ENCODE measurements at places on chromosomes 1 and 21.

DNA sequence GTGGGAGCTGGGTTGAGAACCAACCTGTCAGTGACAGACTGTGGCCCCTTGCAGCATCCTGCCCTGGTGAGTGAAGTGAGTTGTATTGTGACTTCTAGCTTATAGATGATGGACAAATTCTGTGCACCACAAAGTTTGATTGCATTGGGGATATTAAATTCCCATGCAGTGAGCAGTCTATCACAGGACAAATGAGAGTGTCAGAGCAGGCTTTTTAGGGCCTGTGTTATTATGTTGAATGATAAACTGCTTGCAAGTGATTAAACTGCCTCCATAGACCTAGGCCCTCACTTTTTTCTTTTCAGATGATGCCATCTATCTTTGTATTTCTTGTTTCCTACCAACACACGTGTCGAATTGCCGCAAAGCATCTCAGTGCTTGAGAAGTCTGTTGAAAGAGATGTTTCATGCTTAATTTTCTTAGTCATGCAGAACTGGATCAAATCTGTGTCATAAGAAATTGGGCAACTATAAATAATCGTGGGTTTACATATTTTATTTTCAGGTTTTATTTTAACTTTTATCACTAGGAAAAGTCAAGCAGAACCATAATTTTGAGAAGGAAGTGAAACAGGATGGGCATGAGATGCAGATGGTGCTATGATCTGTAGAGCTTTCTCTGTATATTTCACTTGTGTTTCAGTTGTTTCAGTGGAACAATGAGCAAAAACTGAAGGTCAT lies 199.2 kb downstream of the S1PR1 start:
- DNase-seq: no peak

DNA sequence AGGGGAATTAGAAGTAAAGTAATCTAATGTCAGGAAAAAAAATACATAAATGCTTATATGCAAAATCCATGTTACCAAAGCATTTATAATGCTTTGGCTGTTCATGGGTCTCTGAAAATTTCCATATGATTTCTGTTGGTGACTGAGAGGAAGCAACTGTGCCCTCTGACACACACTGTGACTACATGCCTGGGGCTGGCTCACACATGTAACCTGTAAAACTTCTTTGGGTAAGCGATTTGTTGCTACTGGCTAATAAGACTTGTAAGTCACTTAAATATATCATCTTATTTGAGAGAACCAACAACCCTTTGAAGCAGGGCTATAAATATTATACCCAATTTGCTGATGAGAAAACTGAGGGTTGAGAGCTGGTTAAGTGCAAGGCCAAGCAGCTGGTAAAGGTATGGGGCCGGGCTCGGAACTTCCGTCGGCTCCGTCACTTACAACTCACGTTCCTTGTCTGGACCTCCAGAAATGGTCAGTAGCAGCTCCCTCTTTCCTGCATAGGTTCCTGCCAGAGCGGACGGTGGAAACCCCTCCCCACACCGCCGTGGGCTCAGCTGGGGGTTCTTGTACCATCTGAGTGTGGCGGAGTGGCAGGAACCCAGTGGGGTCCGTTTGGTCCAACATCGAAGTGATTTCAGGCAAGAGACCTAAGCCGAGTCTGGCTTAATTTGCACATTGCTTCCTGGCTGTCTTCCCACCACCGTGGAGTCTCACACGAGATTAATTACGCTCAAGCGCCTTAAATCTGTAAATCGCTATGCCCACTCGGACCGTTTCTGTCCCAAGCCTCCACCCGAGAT lies 714 bp downstream of the DFFA start:
- DNase-seq: no peak

DNA sequence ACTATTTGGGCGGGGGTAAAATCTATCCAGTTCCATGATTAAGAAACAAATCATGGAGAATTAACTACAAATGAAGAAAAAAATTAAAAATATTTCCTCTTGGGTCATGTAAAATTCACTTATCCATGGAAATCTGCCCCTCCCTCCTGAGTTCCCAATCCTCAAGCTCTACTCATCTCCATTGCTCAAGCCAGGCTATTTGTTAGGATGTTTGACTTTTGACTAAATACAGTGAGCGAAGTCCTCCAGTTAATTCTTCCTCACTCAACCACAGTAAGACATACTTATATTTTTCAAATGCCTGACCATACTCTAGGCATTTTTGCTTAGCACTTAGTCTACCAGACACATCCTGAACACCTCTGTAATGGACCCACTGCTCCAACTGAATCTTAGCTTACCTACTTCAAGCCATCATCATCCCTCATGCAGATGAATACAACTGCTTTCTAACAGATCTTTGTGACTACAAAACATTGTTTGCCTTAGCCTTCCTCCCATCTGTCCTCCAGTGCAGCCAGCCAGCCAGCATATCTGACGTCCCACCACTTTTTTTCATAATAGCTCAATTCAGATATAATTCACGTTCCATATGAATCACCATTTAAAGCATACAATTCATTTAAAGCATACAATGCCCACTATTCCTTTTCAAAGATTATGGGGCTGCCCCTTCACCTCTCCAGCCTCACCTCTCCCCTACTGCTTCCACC lies 154.2 kb downstream of the RERE start:
- DNase-seq: no peak

DNA sequence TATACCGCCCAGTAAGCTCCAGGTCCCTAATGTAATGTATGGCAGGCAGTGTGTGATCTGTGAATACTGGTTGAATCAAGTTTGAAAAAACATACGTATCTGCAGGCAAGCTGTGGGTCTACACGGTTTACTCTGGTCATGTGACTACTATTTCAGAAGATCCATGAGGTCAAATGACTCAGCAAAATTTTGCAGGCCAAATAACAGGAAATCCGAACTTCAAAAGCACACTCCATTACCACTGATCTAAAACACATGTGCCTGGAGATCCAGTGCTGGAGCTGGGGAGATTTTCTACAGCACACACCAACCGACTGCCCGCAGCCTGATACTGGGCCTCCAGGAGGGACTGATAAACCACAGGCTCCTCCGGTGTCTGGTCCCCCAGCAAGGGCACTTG lies 64.5 kb upstream of the SLC44A3 start:
- no peak for DNase-seq

DNA sequence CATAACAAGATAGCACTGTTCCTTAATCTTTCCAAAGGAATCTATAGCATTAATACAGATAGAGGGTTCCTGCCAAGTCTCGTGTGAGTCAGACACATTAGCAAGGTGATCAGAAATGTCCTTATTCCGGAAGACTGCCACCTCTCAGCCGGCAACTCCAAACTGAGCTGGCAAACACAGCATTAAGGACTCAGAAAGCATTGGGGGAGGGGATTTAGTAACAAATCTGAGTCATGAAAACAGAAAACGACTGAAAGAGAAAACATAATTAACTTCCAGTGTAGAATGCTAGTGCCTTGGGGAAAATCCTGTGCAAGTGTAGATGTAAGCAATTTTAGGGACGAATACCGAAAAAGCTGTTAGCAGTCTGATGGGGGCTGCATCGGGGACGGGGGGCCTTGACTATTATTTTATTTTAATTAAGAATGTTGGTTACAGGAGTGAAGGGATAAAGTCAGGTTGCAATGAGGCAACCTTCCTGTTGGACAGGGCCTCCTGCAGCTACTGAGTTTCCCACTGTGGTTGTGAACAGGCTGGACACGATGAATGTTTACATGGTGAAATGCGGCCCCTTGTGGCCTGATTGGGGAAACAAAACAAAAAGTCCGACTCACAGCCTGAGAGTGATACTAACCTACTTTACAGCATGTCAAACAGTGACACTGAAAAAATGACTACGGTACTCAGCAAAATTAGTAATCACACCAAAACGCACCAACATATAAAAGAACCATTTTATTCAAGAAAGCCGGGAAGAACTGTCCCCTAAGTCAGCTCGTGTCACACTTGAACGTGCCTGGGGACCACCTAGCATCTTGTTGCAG lies 20.7 kb downstream of the MIS18A start:
- peak; percentile 71 for DNase-seq

DNA sequence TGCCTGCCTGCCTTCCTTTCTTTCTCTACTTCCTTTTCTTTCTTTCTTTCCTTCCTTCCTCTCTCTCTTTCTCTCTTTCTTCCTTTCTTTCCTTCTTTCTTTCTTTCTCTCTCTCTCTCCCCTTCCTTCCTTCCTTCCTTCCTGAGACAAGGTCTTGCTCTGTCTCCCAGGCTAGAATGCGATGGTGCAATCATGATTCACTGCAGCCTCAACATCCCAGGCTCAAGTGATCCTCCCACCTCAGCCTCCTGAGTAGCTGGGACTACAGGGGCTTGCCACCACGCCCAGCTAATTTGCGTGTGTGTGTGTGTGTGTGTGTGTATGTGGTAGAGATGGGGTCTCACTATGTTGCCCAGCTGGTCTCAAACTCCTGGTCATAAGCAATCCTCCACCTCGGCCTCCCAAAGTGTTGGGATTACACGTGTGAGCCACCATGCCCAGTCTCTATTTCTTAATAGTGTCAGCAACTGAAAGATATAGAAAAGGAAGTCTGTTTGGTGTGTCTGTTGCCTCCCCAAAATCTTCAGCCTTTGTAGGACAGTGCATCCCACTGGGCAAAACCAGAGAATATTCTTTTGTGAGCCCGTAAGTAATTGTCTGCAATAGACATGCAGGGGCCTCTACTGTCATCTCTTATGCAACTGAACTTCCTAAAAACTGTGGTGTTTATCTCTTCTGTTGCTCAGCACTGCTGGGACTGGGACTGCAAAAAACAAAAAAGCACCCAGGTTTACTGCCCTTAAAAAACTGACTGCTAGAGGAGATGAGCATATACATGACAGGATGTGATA lies 20.9 kb upstream of the RAB4A start:
- DNase-seq: no peak

GRCh38 chr1:223393275-223394214 lies at the start of gene CCDC185:
Gene CCDC185 (plus strand): TSS chr1:223393415. CDS start chr1:223393476, 61 bp downstream.
- no peak for DNase-seq

DNA sequence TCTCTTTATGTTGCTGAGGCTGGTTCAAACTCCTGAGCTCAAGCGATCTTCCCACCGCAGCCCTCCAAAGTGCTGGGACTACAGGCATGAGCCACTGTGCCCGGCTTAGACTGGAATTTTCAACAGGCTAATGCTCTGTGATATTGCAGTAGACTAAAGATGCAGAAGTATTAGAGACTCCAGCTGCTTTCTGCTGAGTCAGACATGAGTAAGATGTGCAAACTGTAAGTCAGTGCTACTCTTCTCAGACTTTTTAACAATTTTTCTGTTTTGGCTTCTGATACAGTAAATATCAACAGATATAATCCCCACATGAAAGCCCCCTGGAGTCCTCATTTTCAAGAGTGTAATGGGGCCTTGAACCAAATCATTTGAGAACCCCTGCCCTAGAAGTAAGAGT lies 29.3 kb upstream of the NLRP3 start:
- no peak for DNase-seq

DNA sequence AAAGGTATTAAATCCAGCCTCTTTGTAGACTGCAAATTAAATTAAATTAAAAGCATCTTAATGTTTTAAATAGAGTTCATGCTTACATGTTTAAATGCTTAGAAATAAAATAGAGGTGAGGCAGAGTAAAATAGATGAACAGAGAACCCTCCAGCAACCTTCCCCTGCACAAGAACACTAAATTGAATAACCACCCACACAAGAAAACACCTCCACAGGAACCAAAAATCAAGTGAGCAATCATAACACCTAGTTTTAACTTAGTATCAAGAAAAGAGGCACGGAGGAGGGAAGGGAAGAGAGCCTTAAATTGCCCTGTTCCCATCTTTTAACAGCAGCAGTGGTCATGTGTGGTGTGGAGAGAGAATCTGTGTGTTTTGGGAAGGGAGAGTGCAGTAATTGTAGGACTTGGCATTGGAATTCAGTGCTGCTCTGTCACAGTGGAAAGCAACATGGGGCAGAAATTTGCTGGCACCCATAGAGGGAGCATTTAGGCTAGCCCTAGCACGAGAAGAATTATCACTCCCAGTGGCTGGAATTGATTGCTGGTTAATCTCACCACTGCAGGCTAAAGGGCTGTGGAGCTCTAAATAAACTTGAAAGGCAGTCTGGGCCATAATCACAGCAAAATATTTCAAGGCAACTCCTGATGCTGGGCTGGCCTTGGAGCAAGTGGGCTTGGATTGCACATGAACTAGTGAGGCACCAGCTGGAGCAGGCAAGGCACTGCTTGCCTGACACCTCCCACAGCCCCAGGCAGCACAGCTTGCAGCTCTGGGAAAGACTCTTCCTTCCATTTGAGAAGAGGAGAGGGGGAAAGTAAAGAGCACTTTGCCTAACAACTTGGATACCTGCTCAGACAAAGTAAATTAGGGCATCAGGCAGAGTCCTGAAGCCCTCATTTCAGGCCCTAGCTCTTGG lies 1478.8 kb downstream of the NCAM2 start:
- no peak for DNase-seq

DNA sequence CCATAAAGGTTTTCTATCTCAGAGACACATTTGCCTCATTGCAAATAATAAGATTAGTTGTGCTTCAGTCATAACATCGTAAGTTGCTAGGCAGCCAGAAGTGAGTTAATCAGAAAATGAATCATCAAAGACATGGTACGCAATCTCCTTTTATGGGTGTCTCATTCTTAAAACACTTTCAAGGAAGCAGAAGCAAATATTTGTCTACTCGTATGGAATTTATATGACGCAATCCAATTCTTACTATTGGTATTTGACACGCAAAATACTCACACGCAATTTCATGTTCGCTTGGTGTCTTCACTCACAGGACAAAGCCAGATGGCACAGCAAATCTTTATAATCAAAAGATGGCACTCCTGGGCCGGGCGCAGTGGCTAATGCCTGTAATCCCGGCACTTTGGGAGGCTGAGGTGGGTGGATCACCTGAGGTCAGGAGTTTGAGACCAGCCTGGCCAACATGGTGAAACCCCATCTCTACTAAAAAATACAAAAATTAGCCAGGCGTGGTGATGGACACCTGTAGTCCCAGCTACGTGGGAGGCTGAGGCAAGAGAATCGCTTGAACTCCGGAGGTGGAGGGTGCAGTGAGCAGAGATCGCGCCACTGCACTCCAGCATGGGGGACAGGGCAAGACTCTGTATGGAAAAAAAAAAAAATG lies 56.4 kb downstream of the HLCS start:
- DNase-seq: no peak

GRCh38 chr1:231855926-231856325 lies 229.3 kb downstream of the DISC1 start:
- no peak for DNase-seq

DNA sequence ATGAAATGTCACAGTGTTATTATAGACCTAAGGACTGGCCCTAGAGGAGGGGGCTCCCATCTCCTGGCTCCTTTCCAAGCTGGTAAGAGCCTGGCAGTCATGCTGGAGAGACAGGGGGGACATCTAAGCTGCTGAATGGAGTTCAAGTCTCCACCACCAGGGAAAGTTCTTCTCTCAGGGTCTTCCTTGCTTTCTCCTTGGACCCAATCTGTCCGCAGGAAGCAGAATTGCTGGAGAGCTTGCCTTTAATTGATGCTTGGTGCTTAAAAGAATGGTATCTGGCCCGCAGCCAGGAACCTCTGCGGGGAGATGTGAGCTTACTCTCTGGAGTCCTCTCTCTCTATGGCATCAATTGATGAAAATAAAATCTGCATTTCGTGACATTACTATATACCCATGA lies 25.1 kb downstream of the IRF2BP2 start:
- DNase-seq: no peak

GRCh38 chr1:219027146-219027673 lies 146.5 kb upstream of the LYPLAL1 start:
- DNase-seq: no peak
